ENCODE measurements at places on chromosomes 5 and 9.

DNA sequence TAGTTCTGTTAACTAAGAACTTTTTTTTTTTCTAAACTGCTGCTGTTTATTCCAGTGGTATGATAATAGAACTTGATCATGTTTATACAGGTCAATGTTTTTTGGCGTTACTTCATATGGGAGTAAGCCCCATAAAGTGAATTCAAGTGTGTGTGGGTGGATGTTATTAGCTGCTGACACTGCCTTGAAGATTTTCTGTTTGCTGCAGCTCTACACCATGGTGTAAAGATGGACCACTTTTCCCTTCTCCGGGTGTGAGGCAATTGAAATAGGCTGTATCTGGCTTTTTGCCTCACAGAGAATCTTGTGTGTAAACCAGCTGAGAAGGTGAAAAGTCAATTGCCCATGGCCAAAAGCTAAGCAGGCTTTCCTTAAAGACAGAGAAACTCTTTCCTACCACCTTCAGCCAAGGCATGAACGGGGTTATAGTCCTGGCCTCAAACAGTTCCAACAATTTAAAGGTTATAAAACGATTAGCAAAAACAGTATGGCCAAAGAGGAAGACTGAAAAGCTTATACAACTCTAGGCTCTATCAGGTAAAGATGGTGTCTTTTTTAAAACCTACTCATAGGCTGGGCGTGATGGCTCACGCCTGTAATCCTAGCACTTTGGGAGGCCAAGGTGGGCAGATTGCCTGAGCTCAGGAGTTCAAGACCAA is 33.9 kb upstream of the ABCA1 start:
- no peak for DNase-seq

- no peak for DNase-seq
These were observed 778 bp upstream of the PPP6C start for GRCh38 chr9:125190361-125190801.

GRCh38 chr5:148343046-148343407 is 7.7 kb downstream of the SPINK9 start:
- no peak for DNase-seq

GRCh38 chr5:142421228-142421617 is 96.4 kb upstream of the SPRY4 start:
- no peak for DNase-seq

- no peak for DNase-seq
These were observed 113.8 kb downstream of the PLK2 start for GRCh38 chr5:58346041-58346440.

DNA sequence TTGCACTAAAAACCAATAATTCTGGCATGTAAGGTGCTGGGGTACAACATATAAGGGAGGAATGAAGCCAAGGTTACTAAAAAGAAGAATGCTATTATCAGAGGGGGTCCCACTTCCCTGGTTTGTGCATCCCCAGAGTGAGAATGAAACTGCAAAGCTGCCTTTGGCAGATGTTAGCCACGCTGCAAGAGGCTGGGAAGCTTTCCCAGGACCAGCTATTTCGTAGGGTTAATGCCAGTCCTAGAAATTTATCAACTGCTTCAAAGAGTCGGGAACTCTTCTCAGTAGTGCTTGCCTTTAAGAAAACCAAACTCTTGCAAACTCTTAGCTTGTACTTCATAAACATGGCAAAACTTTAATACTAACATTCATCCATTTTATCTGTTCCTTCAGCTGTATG is 87.5 kb upstream of the NR5A1 start:
- DNase-seq = no peak

DNA sequence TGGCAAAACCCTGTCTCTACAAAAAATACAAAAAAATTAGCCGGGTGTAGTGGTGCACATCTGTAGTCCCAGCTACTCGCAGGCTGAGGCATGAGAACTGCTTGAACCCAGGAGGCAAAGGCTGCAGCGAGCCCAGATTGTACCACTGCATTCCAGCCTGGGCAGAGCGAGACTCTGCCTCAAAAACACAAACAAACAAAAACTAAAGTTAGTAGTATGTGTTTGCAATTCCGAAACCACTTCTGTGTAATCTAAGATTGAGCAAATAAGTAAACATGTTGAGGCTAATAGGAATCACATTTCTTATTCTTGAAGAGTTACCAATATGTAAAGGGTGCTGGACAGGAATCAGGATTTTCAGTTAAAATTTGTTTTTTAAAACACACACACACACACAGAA is 70.0 kb upstream of the SUSD1 start:
- no peak for DNase-seq

- DNase-seq = no peak
These were observed 536.9 kb downstream of the BRINP1 start for GRCh38 chr9:118832371-118832770.

GRCh38 chr5:1031306-1031959 is 22.8 kb downstream of the NKD2 start:
- no peak for DNase-seq

- no peak for DNase-seq
These were observed 41.6 kb upstream of the ZBTB43 start for GRCh38 chr9:126763130-126763764.

GRCh38 chr5:55232271-55232984 is 980 bp downstream of the CCNO start:
- peak; percentile 87 for DNase-seq

DNA sequence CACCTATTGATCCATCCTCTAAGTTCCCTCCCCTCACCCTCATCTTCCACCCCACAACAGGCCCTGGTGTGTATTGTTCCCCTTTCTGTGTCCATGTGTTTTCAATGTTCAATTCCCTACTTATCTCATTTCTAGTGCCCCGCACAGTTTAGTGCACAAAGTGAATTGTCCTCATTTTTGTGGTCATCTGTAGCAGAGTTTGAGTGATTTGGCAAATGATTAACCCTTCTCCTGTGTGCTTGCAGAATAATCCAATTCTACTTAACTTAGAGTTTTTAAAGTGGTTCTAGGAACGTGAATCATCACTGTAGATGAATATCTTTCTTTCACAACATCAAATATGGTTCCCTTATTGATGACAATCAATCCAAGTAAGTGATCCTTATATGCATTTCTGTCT is 6.3 kb upstream of the HAPLN1 start:
- no peak for DNase-seq

DNA sequence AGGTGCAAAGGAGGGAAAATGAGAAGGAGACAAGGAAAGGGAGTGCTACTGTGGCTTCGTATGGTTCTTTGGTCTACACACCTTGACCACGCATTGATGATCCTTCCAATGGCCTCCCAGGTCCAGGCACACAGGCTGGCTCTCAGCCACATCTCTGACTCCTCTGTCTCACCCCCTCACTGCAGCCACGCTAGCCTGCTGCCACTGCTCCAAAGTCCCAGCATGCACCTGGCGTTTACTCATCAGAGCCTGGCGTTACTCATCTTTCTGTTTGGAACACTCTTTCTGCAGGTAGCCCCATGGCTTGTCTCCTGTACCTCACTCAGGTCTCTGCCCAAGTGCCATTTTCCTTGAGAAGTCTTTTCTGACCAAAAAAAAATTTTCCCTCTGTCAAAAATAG is 195.5 kb downstream of the SNCAIP start:
- no peak for DNase-seq

- DNase-seq = no peak
These were observed 33.7 kb downstream of the CENPP start for GRCh38 chr9:92359394-92359995.

DNA sequence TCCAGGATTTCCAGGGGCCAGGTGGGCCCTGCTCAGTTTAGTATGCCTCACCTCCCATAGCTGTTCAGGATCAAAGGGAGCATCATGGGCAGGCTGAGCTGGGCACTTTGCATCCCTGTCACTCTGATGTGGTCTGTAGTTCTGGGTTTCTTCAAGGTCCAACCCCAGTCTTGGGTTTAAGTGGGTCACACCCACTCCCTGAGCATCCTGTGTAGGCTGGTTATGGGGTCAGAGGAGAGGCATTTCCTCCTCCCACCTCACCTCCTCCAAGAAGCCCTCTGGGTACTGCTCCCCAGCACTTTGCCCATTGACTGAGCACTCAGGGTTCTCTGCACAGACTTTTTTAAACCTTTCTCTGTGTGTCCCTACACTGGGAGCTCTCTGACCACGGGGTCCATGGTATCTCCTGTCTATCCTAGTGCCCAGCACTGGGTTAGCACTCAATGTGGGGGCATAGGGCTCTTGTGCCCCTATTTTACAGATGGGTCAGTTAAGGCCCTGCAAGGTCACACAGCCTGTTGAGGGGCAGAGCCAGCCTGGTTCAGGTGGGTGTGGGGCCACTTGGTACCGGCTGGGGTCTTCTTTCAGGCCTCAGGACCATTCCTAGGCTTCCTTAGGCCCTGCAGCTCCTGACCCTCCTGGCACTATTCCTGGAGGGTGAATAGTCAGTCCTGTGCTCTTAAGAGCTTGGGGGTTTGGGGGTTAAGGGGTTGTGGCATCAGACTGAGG is 19.0 kb downstream of the CXXC5 start:
- DNase-seq = no peak

DNA sequence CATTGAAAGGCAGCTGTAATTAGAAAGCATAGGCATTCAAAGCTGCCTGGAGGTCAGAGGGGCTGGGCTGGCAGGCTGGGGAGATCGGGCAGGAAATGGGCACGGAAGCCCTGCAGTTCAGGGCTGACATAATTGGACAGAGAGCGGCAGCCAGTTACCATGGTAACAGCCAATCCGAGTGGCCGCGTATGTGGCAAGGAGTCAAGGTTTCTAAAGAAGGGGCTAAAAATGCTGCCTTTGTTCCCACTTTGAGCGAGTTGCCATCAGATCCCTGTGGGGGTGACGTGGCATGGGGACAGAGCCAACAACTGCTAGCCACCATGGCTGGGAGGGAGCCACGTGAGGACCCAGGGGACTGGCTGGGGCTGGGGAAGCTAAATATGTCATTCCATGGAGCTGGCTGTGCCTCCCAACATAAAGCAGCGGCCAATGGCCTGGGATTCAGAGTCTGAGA is 44.7 kb upstream of the NDFIP1 start:
- DNase-seq = peak; percentile 96

DNA sequence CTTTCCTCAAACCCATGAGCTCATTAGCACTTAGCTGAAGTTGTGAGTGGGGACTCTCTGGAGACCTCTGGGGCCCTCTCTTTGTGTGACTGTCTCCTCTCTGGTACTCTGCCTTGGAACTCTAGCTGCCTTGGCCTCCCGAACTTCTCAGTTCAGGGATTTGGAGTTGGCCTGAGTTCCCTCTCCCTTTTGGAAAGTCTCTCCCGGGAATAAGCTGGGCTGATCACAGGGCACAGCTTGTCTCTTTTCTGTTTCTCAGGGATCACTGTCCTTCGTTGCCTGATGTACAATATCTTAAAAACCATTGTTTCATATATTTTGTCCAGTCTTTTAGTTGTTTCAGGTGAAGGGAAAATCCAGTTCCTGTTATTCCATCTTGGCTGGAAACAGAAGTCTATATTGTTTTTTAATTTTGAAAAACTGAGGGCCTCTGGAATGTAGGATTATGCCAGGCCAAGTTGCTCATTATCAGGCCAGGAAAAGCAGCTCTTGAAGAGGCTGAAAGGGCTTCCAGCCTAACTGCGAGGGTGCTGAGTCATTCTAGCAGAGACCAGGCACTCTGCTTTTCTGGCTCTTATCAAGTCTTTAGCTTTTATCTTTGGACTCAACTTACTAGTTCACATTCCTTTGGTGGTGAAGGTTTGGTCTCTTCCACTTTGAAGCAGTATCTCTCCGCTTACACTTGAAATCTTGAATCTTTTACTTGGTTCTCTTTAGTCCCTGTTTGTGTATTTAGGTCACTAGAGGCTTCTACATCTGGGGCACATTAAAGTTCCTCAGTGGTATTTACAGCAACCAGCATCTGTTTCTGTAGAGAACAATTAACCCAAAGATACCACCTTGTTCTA is 8.4 kb upstream of the RGS3 start:
- no peak for DNase-seq

GRCh38 chr9:137452761-137453642 is 6.1 kb downstream of the NSMF start:
- peak; percentile 81 for DNase-seq

DNA sequence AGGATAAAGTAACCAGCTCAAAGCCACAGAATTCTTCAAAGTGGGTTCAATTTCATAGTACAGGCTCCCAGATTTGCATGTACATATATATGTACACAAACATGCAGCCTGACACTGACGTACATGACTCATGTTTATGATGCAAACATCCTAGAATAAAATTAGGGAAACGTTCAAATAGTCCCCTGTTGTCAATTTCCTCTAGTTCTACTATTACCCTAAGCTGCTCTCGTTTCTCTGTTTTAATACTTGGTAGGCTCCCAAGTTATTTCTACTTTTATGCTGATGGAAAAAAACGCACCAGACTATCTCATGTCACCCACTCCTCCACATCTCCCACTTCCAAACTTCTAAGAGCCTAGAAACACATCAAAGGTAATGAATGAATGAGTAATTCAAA is 229.7 kb downstream of the EPB41L4A start:
- DNase-seq = no peak

DNA sequence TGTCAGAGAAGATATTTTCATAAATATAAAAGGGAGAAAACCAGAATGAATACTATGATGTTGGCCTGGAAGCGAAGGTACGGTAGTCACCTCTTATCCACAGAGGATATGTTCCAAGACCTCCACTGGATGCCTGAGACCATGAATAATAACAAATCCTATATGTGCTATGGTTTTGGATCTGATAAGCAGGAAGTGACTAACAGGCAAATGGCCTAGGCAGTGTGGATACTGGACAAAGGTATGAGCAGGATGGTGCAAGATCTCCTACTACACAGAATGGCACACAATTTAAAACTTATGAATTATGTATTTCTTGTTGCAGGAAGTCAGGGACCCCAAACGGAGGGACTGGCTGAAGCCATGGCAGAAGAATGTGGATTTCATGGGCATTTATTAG is 48.2 kb downstream of the ADAMTS12 start:
- no peak for DNase-seq

DNA sequence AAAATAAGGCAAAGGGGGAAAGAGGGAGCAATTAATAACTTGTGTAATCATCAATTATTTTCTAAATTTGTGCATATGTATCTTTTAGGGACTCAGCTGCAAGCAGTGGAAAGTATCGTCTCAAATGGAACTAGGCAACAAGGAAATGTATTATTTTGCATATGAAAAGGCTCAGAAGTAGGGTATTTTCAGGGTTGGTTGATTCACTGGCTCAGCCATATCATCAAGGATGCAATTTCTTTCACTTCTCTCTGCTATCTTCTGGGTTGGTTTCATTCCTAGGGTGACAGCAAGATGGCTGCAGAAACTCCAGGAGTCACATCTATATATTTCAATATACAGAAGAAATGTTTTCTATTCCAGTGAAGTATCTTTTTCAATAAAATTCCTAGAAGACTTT is 509.8 kb downstream of the DMAC1 start:
- DNase-seq = no peak
